ENCODE measurements at places on chromosomes 7 and 10.
A peak's percentile ranks its signal among the peaks of the same experiment; 100 is the strongest.

DNA sequence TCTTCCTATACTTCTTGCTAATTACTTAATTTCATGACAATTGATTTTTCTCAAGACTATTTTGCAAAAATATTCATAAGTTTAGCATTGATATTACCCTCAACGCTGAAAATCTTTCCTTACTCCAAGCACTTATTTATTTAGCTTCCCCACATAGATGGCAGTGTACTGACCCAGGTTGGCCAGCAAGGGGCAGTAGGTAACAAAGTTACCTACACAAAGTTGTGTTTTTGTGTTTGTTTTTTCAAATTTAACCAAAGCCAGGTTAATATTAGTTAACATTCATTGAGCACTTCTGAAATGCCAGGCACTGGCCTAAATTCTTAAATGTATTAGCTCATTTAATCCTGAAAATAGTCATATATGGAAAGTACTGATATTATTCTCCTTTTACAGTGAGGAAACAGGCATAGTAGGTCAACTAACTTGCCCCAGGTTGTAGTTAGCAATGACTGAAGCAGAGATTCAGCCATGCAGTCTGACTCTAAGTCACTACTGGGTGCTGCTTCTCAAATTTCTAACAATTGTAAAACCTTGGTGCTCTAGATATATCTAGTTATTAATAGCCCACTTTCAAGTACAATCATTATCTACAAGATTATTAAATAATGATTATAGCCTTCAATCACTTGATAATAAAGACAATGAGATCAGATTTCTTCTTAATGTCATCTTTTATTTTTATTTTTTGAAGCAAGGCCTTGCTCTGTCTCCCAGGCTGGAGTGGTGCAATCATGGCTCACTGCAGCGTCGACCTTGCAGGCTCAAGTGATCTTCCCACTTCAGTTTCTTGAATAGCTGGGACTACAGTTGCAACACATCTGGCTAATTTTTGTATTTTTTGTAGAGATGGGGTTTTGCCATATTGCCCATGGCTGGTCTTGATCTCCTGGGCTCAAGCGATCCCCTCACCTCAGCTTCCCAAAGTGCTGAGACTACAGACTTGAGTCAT, 5.8 kb upstream of the GGCT start:
- peak; percentile 47 for DNase-seq

- DNase-seq, result no peak
Observed at GRCh38 chr7:68720697-68721096, 877.6 kb upstream of the AUTS2 start.

DNA sequence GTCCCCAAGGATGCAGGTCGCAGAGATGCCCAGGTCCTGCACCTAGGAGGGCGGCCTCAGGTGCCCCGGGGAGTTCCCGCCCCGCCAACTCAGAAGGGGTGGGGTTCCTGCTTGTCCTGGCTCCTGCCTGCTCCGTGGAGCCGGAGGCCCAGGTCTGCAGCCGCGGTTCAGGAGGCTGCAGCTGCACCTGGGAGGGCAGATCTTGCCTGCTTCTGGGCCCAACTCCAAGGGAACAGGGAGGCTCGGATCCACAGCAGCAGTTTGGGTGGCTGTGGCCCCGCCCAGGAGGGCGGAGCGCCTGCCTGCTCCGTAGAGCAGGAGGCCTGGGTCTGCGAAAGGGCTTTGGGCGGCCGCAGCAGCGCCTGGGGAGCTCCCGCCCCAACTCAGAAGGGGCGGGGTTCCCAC, 108.2 kb upstream of the EGR2 start:
- peak; percentile 21 for DNase-seq

- DNase-seq, result no peak
Observed at GRCh38 chr10:124449170-124450011, 444 bp downstream of the NKX1-2 start.

- no peak for DNase-seq
Observed at GRCh38 chr7:34191162-34191561, 285.8 kb downstream of the BMPER start.

DNA sequence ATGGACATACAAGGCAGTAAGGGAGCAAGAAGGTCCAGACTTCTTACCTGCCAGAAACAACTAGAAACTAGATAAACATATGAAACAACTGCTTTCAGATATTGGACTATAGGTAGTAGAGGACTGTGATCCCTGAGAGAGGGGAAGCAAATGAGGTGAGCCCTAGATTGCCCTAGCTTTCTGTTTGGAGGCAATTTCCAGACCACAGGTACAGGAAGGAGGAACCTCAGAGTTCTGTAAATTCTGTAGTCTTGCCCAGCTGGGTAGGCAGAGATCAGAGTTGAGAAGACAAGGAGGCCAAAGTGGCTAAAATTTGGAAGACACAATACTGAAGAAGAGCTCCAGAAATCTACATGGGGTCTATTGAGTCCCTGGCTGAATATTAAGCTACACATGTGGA, 21.0 kb downstream of the CDK6 start:
- no peak for DNase-seq

DNA sequence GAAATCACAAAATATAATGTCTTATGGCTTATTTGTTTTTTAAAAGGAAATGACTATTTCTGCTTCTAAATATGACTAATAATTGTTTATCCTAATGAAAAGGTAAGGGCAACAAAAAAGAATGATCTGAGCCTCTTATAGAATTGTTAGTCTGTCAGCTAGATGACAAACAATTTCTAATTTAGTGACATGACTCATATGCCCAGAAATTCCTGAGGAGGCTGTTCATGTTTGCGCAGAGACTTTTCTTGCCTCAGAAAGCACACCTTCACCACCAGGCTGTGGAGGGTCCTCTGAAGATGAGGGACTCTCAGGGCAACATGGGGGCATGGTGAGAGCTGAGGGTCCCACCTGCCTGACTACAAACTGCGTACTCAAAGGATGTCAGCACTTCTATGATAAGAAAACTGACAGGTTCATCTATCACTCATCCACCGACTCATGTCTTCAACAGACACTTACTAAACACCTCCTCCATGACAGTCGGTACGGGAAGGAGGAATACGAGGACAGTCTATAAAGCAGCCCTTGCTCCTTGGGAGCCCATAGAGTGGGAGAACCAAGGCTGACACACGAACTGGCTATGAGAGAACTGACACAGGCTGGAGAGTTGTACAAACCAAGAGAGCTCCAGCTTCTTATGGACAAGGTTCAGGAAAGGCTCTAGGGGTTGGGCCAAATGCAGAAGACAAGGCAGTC, 102.0 kb downstream of the PKD1L1 start:
- no peak for DNase-seq

DNA sequence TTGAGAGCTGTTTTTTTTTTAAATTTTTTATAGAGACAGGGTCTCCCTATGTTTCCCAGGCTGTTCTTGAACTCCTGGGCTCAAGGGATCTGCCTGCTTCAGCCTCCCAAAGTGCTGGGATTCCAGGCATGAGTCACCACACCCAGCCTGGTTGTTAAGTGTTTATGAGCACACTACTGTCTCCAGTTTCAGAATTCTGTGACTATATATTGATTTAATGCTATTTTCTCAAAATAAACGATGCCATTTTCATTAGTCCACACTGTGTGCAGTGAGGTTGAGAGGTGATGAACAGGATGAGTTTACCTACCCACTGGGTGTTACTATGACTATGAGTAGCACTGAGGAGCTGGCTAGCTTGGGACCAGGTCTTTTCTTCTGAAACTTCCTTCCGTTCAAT, 110.9 kb upstream of the FAM180A start:
- DNase-seq, result no peak

- DNase-seq, result peak; percentile 23
Observed at GRCh38 chr7:66539902-66540375, 88.7 kb upstream of the KCTD7 start.

- no peak for DNase-seq
Observed at GRCh38 chr7:29969738-29970137, 19.9 kb downstream of the SCRN1 start.

GRCh38 chr7:22476824-22477223, 23.2 kb downstream of the STEAP1B start:
- no peak for DNase-seq

GRCh38 chr7:100572281-100572948, 1.3 kb downstream of the SAP25 start:
- no peak for DNase-seq

DNA sequence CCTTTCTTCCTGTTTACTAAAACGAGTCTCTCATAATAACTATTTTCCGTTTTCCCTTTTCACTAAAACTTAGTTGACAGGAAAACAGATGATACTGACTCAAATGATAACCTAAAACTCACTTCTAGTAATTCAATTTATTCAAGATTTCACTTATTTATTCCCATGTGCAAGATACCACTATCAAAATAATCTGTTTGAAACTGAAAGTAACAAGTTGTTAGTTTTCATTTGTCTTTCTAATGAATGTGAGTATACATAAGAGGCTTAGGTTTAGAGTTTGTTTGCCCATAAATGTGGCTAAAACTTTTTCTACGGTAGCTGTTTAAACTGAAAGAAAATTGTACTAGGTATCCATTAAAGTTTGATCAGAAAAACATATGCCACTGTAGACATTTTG, 314.9 kb upstream of the STEAP1 start:
- DNase-seq, result no peak

- no peak for DNase-seq
Observed at GRCh38 chr10:7546385-7546967, 120.3 kb downstream of the ITIH5 start.

- DNase-seq, result no peak
Observed at GRCh38 chr7:2661602-2662272, 26.3 kb upstream of the AMZ1 start.

- DNase-seq, result peak; percentile 80
Observed at GRCh38 chr10:24952707-24953645, 570 bp upstream of the PRTFDC1 start.

- peak; percentile 88 for DNase-seq
Observed at GRCh38 chr10:35563261-35563891, 41.8 kb upstream of the GJD4 start.

DNA sequence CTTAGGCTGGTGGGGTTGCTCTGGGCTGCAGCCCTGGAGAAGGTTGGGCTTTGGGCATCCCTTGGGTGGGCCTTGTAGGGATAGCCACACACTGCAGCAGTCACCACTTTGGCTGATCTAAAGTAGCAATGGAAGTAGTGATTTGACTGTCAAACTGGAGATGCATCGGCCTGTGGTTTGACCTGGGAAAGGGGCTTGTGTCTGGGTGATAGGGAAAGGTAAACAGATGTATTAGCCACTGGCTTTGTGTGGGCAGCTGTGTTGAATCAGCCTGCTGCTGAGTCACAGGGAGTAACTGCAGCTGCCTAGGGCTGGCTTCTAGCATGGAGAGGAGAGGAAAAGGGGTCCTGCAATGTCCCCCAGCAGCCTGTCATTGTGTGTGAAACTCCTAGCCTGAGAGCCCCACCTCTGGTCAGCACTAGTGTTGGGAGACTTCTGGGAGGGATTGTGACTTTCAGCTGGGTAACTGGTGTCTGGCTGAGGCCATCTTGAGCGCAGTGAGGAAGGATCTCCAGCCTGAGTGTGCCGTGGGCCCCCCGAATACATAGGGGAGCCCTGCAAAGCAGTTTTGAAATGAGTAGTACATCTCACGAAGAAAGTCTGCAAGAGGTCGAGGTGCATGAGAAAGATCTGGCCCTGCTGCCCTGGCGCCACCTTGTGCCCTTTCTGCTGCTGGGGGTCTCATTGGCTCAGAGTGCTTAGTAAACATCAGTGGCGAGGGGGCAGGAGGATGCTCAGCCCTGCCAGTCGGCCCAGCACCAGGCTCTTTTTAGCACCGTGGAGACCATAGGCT, 117.3 kb downstream of the FANK1 start:
- no peak for DNase-seq

GRCh38 chr10:84340187-84340586, 11.8 kb downstream of the CCSER2 start:
- DNase-seq, result no peak

GRCh38 chr10:20334559-20334958, 518.3 kb downstream of the PLXDC2 start:
- DNase-seq, result no peak

GRCh38 chr7:4178416-4178815, 503.7 kb upstream of the FOXK1 start:
- no peak for DNase-seq

- DNase-seq, result no peak
Observed at GRCh38 chr7:94344826-94345225, 49.9 kb upstream of the COL1A2 start.

GRCh38 chr10:86007171-86007570, 359.4 kb downstream of the GRID1 start:
- no peak for DNase-seq

GRCh38 chr10:117568334-117568733, 25.8 kb downstream of the EMX2 start:
- no peak for DNase-seq

DNA sequence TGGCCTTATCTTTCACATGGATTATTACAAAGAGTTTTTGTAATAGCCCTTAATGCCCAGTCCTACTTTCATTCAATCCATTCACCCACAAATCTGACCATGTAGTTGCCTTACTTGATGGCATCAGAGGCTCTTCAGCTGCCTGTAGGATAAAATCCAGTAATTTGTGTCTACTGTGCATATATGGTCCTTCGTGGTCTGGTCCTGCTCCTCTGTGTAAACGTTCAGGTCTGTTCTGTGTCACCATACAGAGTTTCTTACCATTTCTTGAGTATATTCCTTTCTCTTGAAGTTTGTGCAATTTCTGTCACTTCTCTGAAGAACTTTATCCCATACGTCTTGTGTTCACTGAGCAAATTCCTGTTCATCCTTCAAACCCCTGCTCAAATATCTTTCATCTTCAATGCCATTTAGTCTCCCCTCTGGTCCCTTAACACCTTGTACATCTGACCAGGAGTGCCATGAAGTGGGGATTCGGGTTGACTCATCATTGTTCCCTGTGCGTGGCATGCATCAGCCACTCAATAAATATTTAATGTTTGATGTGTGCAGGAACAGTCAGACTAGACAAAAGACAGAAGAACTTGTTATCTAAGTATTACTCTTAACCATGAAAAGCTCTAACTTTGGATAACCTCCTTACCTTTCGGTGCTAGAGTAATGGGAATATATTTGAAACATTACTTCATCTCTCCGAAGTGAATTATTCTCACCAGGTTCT, 98.6 kb upstream of the RPA3 start:
- DNase-seq, result no peak
